Activated T-cell treated with anti-CD3 and anti-CD28 coated beads for 4 hours (primary cell): ENCODE measurements at places on chromosomes 4 and X.

GRCh38 chr4:162836773-162837172, 329.9 kb downstream of the NAF1 start:
- no peak for DNase-seq

DNA sequence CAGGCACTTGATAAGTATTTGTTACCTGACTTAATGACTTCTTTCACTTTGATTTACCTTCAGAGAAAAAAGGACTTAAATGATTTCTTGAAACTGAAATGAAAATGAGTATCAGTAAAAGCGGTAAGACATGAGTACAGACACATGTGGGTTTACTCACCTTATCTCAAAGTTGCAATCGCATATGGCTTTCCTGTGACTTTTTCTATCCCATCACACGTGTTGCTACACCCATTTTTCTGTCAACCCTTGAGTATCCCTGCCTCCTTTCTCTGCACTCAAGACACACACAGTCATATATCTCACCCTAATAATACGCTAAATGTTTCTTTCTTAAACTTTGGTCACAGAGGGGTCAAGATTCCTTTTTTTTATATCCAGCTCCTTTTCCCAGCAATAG, 11.0 kb upstream of the ARHGEF38 start:
- DNase-seq, result no peak

GRCh38 chr4:108010167-108010566, 20.5 kb downstream of the HADH start:
- DNase-seq, result no peak

- DNase-seq, result peak; percentile 24
Measured at GRCh38 chr4:48129307-48130014, 4.6 kb downstream of the TXK start.

DNA sequence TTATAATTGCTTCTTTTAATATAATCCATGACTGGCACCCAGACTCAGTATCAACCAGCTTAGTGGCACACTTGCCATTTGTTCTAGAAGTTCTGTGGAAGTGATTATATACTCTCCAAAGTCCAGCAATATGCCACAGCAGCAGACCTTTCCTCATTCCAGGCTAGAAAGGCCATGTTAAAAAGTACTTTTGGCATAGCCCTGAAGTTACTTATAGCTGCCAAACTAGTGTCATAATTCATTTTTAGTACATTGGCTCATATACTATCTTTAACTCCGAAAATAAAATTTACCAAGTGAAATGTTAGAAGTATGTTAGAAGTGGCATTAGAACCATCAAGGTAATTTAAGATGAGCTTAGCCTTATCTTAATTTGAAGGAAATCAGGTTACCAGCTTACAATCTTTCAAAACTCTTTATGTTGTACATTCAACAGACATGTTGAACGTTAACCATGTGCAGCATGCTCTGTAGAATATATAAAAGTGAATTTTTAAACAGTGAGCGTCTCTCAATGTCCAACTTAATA, 714.2 kb upstream of the LCORL start:
- no peak for DNase-seq

GRCh38 chrX:85808217-85808616, 239.1 kb downstream of the CHM start:
- no peak for DNase-seq

DNA sequence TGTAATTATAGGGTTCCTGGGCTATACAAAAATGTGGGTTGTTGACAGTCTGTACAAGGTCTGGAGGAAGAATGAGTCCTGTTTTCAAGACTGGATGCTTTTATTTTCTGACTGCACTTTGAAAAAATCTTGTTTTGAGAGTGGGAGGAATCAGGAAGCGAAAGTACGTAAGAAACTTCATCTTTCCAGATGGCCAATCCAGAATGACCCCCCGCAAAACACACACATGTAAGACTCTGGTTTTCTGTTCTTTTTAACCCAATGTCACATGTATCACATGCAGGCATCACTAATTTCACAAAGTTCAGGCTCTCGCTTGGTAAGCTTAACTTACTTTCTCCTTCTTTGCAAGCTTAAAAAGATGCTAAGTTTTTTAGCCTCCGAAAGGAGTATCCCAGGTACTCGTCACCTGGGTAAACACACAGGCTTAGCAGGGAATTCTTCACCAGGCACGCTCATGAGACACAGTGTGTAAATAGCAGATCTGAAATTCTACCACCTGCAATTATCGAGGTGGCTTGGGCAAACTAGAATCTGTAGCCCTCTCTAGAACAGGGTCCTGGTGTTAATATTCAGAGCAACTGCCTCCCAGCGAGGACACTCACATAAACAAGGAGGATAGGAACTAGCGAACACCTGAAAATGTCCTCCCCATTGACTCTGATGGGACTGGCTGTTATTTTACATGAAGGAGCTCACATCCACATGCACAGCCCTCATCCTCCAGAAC, 90.7 kb downstream of the NSUN7 start:
- no peak for DNase-seq

GRCh38 chrX:140983730-140984129, 18.7 kb upstream of the SPANXB1 start:
- no peak for DNase-seq

DNA sequence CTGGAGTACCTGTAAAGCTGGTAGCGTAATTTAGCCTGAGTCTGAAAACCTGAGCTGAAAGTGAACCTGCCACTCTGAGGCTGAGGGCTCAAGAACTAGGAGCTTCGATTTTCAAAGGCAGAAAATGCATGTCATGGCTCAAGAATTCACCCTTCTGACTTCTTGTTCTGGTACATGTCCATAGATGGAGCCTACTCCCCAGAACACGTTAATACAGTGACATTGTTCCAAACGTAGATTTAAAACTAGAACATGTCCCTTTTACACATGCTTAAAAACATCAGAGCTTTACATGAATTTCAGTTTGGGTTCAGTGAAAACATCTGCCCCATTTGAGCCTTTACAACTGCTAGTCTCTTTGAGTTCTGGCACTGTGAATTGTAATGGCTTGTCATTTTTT, 115.5 kb upstream of the WDR1 start:
- no peak for DNase-seq

DNA sequence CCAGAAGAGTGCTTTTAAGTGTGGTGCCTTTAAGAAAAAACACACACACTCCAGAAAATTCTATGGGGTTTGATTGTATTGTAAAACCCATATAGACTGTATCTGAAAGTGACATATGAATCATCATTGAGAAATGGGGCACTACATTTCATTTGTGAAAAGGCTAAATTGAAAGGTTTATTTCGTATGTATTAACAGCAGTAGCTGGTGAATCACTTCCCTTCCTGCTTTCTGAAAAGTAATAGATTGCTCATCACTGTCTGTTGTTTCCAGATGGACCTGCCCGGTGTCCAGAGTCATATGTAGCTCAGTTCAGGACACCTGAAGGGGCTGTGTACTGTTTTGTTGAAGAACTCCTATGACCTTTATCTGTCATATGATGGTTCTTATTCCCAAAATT, 28.1 kb upstream of the HPRT1 start:
- DNase-seq, result no peak

- DNase-seq, result no peak
Measured at GRCh38 chr4:127783955-127784770, 2.0 kb downstream of the HSPA4L start.

- DNase-seq, result no peak
Measured at GRCh38 chr4:26023203-26023972, 109.4 kb downstream of the SMIM20 start.

DNA sequence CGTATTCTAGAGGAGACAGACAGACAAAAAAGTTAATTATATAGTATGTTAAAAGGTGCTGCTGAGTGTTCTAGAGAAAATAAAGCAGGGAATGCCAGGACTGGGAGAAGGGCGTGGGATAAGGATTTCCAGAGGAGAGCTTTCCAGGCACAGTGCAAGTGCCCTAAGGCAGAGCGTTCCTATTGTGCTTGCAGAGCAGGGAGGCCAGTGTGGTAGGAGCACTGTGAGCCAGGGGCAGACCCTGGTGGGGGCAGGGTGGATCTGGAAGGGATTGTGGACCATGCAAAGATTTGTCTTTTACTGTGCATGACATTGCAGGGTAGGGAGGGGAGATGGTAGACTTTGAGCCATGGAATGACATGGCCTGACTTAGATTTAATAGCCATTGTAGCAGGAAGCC, 25.8 kb downstream of the EXOC1 start:
- no peak for DNase-seq

GRCh38 chrX:29902004-29902403, 313.4 kb upstream of the MAGEB2 start:
- no peak for DNase-seq

DNA sequence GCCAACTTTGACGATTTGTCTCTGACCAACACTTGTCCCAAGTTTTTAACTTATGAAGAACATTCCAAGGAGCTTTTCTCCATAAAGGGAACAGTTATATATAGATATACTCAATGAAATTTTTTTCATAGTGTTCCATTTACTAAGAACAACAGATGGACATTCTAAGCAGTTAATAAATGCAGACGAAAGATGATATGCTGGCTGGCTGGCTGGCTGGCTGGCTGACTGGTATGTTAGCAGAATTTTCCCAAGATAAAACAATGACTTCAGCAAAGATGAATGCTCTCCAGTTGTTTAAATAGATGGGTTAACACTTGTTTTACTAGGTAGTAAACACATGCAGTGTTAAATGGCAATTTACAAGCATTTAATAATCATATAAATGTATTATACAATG, 62.2 kb downstream of the SPANXN3 start:
- DNase-seq, result no peak

DNA sequence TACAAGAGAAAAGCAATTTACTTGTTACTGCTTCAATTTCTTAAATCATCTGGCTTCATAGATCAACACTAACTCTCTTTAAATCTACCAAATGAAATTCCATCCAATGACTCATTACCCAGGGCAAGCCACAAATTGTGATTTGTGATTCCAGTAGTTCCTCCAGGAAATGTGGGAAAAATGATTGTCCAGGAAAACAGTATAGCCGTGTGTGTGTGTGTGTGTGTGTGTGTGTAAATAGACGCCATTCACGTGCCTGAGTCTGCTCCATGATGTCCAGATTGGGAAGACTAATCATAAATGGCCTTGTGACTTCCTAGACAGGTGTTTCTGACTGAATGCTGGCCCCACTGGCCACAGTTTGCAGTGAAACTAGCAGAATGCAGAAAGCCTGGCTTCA, 121.3 kb downstream of the HS6ST2 start:
- DNase-seq, result no peak

GRCh38 chr4:3820806-3821579, 54.8 kb downstream of the ADRA2C start:
- DNase-seq, result no peak

GRCh38 chr4:150781191-150781590, 199.2 kb downstream of the MAB21L2 start:
- no peak for DNase-seq

DNA sequence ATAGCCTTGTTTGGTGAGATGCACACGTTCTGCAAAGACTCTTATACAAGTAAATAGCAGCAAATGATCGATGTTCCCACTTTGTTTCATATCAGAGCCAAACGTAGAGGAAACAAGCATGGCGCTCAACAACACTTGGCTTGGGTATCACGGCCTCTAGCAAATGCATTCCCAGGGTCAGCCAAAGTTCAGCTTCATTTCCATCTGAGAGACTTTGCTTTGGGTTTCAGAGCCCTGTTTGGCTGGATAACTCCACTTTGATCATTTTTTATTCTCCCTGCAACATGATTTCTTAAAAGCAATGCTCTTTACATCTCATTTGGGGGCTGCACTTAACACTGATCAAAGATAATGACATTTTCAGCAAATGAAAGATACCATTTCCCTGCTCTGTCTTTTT, 199.2 kb upstream of the FAM9B start:
- no peak for DNase-seq

DNA sequence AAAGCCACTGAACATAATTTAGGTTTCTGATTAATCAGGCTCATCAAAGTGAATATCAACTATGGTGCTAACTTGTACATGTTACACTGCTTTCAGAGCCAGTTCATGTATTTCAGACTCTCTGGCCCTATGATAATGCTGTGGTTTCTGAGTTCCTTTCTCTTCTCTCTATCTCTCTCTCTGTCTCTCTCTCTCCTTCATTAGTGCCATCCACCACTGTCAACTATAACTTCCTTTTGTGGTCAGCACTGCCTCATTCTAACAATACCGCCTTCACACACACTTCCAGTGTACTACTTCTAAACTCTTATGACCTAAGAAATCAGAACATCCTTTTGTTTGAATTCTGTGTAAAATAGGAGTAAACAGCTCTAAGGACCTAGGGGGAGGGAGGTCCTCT, 907.1 kb downstream of the RPA4 start:
- no peak for DNase-seq

DNA sequence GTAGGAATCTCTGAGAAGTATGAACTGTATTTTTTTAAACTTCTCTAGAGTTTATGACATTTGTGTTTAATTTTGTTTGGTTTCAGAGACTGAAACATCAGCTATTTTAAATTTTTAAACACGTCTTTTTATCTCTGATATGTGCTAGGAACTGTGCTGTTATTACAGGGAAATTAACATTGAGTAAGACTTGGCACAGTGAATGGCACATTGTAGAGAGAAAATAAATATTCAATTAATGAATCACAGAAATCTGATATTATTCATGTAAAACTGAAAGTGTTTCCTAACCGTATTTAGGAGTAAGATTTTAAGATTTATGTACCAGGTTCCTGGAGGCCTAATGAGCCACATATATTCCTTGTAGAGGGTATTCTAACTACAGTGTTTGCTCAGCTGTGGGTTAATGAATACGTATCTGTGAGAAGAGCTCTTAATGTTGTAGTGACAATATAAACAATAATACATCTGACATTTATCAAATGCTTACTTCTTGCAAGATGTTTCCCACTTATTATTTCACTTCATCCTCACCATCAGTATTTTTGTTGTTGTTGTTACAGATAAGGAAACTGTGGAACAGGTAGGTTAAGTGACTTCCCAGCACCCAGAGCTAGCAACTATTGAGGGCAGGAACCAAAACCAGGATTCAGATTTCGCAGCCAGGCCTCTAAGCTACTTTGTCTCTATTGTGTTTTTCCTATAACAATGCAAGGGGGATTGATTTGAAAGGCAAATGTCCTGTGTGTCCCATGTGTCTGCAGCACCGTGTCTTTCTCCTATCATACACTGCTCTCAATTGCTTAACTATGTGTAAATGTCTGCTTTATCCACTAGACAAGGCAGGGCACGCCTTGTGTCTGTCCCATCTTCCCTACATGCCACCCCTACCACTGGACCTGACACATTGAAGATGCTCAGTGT, 121.1 kb upstream of the FAM9C start:
- DNase-seq, result no peak

DNA sequence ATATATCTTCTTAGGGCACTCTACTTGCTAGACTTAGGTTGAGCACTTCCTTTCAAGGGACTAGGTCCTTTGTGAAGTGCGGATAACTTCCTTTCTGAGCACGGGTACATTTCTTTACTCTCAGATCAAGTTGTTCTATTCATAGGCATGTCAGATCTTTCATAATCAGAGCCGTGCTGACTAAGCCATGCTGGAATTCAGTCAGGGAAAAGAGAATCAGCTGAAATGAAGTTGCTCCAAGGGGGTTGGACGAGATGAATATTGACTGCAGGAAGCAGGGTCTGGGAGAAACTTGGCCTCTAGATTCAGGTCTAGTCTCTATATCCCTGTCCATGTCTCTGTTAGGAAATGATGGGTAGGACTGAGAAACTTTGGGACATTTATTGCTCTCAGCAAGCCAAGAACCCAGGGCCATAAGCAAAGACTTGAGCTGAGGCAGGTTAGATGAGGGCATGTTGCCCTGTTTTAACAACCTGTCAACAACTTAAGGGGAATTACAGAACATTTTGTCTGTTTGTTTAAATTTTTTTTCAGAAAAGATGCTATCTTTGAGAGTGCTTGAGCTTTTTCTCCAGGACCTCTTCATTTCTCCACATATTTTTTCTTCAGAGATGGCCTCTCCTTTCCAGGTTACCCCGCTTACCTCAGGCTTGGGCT, 28.3 kb downstream of the AREG start:
- no peak for DNase-seq
